Heart right ventricle (tissue), 16 donors: ENCODE measurements at places on chromosomes 1 and 21. TPM values are rescaled to one million over a fixed set of nuclear protein-coding genes. Genes with fewer than 3 reads are reported as not detected.

DNA sequence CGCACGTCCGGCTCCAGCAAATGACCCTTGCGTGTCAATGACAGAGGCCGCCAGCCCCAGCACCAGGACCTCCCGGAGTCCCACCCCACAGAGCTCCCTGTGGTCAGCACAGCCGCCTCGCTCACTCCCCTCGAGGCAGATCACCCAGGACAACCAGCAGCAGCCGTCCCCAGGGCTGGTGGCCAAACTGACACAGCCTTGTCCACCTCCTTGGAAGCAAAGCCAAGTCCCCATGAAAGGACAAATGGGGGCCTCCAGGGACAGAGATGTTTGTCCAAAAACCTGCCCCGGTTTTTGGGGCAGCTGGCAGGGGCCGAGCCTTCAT lies 2.1 kb downstream of the KRTAP10-10 start:
- no peak for DNase-seq

DNA sequence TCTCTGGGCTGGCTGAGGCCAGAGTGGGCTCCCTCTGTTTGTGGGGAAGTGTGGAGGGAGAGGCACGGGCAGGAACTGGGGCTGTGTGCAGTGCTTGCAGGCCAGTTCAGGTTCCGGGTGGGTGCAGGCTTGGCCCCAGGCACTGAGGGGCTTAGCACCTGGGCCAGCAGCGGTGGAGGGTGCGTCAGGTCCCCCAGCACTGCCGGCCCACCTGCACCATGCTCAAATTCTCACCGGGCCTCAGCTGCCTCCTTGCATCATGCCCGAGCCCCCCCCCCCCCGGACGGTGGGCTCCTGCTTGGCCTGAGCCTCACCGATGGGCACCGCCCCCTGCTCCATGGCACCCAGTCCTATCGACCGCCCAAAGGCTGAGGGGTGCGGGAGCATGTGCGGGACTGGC lies 26.3 kb upstream of the FCGR2A start:
- DNase-seq, result no peak

The SYDE2 gene
- total RNA-seq, result 21.5 TPM

- no peak for DNase-seq
Measured at GRCh38 chr1:197320991-197321531, 53.0 kb downstream of the CRB1 start.
